BJ (cell line): ENCODE measurements at places on chromosomes 3 and 15.

DNA sequence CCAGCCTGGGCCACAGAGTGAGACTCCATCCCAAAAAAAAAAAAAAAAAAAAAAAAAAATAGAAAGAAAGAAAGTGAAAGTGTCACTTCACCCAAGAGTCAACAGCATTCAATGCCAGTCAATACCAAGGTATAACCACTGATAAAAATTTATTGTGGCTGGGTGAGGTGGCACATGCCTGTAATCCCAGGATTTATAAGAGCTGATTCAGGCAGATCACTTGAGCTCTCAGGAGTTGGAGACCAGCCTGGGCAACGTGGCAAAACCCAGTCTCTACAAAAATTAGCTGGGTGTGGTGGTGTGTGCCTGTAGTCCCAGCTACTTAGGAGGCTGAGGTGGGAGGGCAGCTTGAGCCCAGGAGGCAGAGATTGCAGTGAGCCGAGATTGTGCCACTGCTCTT, 46.5 kb upstream of the PIK3CB start:
- no peak for DNase-seq

- no peak for DNase-seq
Measured at GRCh38 chr15:77480859-77481633, 60.4 kb downstream of the HMG20A start.

GRCh38 chr15:39030291-39031070, 465.9 kb upstream of the RASGRP1 start:
- peak; percentile 27 for DNase-seq

- no peak for DNase-seq
Measured at GRCh38 chr3:178971614-178972013, 100.0 kb downstream of the ZMAT3 start.

DNA sequence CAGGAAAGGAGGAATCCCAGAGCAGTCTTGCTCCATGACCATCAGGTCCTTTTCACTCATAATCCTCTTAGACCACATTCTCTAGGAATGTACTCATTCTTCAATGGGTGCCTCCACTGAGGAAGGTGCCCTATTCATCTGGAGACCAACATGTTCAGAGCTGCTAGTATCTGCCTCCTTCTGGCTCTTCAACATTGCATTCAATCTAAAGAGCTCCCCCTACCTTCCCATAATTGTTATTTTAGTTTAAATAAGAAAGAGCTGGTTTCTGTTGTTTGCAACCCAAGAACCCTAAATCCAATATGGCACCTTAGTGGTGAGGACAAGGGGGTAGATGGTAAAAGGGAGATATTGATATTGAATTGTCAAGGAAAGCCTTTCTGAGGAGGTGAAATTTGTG, 67.6 kb downstream of the SCN11A start:
- no peak for DNase-seq

- no peak for DNase-seq
Measured at GRCh38 chr3:69294014-69294766, 91.7 kb downstream of the FRMD4B start.

DNA sequence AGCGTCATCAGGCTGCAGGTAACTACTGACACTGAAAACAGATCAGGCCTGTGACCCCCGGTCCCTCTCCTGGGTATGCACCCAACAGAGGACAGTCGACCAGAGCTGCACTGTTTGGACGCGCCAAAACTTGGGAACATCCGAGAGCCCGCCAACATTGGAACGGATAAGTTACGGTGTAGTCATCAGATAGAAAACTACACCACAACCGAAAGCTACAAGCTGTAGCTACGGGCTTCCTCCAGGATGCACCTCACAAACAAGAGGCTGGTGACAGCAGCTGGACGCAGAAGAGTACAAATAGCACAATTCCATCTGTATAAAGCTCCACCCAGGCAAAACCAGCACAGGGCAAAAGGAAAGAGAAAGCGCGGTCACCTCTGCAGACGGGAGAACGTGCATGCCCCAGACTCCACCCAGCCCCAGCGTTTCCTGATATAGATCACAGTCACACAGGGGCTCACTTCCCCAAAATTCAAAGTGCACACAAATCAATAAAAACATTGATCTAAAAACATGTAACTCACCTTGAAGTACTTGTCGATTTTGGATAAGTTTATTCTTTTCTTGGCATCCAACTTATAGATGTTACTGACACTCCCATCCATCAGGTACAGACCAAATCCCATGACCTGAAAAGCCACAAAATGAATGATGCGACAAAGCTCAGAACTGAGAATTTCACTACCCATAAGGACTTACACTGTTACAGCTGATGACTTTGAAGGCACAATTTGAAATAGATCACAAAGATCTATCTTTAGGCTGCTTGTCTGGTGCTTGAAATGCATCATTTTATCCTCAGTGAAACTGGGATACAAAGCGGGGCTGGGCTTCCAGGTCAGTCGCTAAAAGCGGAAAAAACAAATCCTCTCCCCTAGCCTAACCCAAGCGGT, 43.3 kb downstream of the CYFIP1 start:
- no peak for DNase-seq

DNA sequence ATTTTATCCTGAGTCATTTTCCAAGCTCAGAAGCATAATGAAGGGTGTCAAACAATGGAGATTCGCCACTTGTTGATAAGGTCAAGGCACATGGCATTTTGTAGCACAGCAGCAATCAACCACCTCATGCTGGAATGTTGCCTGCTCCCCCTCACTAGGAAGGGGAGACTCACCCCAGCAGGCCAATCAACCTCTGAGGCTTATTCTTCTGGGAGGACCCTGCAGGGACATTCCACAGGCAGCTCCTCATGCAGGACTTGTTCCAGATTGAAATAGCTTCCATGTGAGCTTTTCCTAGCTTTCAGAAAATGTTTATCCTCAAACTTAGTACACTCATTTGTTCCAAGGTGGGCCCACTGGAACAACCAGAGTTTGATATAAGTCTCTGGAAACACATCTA, 77.6 kb downstream of the SSR3 start:
- peak; percentile 58 for DNase-seq

- DNase-seq: no peak
Measured at GRCh38 chr3:74862476-74862875, 248.0 kb upstream of the CNTN3 start.

- DNase-seq: no peak
Measured at GRCh38 chr15:69215314-69216035, 55.0 kb downstream of the GLCE start.

GRCh38 chr3:39448506-39449233, 18.8 kb upstream of the MOBP start:
- no peak for DNase-seq

- DNase-seq: no peak
Measured at GRCh38 chr3:73422571-73422970, 202.2 kb downstream of the PDZRN3 start.

DNA sequence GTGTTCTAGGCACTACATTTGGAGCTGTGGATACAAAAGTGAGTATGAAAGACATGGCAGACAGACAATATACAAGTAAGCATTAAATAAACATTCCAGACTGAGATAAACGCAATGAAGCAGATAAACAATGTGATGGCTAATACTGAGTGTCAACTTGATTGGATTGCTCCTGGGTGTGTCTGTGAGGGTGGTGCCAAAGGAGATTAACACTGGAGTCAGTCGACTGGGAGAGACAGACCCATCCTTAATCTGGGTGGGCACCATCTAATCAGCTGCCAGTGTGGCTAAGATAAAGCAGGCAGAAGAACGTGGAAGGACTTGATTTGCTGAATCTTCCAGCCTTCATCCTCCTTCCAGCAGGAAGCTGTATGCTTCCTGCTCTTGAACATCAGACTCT, 77.2 kb downstream of the CADPS start:
- DNase-seq: no peak

DNA sequence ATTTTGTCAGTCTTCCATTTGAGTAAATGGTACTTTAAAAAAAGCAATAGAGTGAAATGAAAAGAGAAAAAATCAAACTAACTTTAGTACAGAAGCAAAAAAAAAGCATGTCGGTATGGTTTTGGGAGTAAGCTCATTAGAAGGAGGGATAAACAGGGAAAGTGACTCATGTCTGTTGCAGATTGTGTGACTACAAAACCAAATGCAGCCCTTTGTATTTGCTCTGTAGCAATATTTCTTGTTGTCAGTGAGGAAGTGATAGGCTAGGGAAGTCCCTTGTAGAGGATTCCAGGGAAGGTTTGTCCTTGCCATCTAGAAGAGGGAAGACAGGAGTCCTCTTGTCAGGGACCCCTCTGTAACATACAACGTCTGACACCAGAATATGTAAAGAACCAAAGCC, 150.5 kb upstream of the POU1F1 start:
- DNase-seq: no peak

DNA sequence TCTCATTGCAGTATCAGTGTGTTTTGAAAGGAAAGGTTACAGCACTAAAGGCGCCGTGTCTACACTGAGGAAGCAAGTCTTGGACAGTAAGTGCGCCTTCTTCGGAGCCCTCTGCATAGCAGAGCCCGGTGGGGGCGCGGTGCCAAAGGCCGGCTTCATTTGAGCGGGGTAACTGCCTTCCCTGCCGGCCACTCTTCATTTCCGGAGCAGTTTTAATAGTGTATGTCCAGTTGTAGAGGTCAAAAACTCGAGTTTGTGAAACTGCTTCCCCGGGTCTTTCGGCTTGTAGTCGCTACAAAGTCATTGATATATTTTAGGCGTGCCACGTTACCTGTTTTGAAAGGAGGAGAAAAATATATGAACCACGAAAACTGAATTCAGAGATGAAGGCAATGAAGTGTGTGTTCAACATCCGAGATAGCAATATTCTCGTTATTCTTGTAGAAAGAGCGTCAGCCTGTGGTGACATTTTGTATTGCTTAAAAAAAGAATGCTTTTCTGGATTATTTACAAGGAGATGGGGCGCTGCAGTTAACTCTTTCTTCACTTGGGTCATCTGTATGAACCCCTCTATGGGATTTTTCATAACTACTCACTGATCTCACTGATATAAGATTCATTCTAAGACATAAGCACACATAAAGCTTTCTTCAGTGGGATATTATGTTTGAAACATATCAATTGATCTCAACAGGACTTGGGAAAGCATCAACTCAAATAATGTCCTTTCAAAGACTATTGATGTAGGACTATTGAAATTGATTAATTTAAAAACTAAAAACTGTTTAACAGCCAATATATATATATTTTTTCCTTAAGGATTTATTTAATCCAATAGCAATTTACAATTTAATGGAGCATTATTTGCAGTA, 3.0 kb downstream of the ALCAM start:
- no peak for DNase-seq

DNA sequence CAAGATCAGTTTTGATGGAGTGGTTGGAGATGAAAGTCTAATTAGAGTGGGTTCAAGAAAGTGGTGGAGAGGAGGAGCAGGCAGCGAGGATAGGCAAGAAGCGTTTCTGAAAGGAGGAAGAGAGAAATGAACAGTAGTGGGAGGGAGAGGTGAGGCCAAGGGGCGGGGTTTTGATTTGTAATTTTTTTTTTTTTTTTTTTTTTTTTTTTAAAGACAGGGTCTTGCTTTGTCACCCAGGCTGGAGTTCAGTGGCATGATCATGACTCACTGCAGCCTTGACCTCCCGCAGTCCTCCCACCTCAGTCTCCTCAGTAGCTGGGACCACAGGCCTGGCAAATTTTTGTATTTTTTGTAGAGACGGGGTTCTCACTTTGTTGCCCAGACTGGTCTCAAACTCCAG, 36.6 kb downstream of the MRAS start:
- no peak for DNase-seq

GRCh38 chr3:97927704-97928103, 44.5 kb downstream of the RIOX2 start:
- DNase-seq: peak; percentile 35

DNA sequence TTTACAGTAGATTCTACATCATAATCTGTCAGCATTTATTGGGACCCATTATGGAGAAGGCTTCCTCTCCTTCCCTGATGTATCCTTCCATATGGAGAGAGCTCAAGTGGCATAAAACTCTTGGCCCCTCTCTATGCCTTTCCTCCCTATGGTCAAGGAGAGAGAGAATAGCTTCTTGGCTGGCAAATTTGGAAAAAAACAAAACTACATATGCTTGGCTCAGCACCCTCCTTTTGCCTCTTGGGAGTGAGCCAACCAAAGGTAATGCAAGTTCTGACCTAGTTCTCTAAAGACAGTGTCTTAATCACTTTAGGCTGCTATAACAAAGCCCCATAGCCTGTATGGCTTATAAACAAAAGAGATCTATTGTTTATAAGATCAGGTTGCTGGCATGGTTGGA, 37.5 kb downstream of the C3orf70 start:
- no peak for DNase-seq

GRCh38 chr15:90742087-90742486, 24.9 kb downstream of the BLM start:
- DNase-seq: no peak

DNA sequence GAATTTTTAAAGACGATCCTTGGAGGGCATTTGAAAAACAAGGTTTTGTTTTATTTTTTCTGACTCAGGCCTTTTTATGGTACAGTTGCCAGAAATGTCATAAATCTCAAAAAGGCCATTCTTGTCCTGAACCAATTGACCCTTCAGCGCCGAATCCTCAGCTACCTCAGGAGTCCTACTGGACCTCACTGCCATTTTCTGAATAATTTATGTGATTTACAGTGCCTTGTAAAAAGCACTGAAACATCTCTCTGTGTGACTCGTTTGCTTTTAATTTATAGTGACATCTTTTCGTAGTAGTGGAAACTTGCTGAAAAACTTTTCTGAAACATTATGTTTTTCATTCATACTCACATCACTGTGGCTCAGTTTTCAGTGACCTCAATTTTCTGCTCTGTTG, 72.2 kb upstream of the ARL6 start:
- DNase-seq: no peak

DNA sequence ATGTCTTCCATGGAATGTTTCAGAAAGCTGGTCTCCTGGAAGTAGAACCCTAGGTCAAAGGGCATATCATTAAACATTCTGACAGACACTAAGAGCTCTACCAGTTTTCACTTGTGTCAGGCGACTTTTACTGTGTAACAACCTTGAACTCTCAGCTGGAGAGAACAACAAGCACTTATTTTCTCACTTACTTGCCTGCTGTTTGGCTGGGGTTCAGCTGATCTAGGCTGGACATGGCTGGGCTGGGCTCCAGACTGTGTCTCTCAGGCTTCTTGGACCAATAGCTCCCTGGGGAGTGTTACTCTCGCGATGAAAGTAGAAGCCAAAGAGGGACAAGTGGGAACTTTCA, 527.3 kb downstream of the SHQ1 start:
- DNase-seq: no peak
